Effector CD4-positive, alpha-beta T cell (primary cell): ENCODE measurements at places on chromosomes 7 and 10.

GRCh38 chr7:30848121-30848855 is 63.4 kb upstream of the AQP1 start:
- DNase-seq, result no peak

GRCh38 chr7:92137557-92137956 is 3.3 kb upstream of the CYP51A1 start:
- no peak for DNase-seq

GRCh38 chr7:82959528-82959927 is 203.2 kb downstream of the PCLO start:
- DNase-seq, result no peak

DNA sequence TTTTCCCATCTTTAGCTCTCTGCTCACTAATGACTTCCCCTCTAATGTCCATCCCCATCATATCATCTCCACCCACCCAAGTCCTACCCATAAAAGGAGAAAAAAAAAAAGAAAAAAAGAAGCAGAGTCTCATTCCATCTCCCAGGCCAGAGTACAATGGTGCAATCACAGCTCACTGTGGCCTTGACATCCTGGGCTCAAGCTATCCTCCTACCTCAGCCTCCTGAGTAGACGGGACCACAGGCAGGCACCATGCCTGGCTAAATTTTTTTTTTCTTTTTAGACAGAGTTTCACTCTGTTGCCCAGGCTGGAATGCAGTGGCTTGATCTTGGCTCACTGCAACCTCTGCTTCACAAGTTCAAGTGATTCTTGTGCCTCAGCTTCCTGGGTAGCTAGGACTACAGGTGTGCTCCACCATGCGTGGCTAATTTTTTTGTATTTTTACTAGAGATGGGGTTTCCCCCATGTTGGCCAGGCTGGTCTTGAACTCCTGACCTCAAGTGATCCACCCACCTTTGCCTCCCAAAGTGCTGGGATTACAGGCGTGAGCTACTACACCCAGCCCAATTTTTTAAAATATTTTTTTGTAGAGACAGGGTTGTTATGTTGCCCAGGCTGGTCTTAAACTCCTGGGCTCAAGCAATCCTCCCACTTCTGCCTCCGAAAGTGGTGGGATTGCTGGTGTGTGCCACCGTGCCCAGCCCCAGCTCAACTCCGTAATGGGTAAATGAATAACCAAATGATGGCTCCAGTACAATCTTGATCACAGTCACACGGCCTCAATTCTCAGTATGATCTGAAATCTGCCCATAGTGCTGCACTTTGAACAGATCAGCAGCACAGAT is 24.6 kb upstream of the SGMS1 start:
- DNase-seq, result no peak

DNA sequence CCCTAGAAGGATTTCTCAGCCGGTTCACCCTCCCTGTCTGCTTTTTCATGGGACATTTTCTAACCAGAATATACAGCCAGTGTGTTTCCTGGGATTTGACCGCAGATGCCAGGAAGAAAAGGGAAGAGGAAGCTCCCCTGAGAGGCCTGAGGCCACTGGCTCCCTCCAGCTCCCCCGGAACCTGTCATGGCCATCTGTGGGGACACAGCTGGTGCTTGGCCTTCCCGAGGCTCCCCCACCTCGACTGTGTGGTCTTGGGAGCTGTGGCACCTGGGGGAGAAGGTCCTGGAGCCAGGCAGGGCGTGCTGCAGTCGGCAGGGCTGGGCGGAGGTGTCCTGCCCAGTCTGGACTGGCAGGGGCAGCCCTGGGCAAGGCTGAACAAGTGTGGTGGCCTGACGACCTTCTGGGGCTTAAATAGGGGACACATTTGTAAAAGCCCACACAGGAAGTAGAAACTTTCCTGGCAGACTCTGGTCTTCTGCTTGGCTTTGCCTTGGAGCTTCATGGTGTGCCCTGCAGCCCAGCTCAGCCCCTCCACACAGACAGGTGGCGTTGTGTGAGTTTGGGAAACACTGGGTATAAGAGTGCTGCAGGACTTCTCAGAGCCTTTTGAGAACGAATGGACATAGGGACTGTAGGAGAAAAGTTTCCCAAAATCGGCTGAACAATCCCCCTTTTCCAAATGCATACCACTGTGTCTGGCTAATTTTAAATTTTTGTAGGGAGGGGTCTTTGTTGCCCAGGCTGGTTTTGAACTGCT is 6.8 kb downstream of the BRI3 start:
- DNase-seq, result no peak

- no peak for DNase-seq
Observed at GRCh38 chr10:117339578-117339977, 35.7 kb downstream of the PDZD8 start.

DNA sequence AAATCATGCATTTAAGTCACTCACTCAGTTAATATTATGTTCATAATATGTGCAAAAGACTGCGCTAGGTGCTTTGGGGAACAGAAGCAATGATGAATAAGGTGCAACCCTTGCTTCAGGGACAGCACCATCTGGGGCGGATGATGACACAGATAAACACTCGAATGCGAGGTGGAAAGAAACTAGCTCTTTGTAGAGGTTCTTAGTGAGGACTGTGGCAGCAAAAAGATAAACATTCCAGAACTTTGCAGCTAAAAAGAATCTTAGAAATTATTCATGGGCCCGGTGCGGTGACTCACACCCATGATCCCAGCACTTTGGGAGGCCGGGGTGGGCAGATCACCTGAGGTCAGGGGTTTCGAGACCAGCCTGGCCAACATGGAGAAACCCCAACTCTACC is 29.8 kb upstream of the CHST15 start:
- DNase-seq, result no peak
